Inflammatory macrophage treated with lipopolysaccharide for 4 hours (primary cell): ENCODE measurements at places on chromosomes 3 and 15.
A peak's percentile ranks its signal among the peaks of the same experiment; 100 is the strongest.

- no peak for DNase-seq
These were observed 7.3 kb downstream of the CSK start for GRCh38 chr15:74789171-74789631.

GRCh38 chr3:37770938-37771918, 90.5 kb upstream of the CTDSPL start:
- DNase-seq: no peak

DNA sequence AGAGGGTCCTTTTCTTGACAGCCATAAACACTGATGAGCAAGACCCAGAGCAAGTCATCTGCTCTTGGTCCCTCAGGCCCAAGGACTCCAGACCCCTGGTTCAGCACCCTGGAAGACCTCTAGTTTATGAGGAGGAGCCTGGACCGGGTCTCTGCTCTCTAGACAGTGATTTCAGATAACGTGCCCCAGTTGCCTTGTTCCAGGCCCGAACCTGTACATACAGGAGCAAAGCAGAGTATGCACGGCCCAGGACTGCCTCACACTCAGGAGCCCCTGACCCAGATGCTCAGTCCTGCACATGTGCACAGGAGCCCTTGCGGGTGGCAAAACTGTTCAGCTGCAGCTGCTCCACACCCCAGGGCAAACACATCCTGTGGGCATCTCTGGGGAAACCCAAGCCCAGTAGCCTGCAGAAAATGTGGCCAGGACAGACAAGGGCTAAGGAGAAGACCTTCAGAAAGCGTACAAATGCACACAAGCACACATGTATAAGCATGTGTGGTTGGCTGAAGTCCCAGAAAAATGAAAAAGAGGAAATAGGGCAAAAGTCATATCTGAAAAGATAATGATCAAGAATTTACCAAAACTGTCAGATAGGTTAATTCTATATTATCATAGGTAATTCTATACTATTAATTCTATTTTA, 59.9 kb upstream of the CORO2B start:
- DNase-seq: no peak

DNA sequence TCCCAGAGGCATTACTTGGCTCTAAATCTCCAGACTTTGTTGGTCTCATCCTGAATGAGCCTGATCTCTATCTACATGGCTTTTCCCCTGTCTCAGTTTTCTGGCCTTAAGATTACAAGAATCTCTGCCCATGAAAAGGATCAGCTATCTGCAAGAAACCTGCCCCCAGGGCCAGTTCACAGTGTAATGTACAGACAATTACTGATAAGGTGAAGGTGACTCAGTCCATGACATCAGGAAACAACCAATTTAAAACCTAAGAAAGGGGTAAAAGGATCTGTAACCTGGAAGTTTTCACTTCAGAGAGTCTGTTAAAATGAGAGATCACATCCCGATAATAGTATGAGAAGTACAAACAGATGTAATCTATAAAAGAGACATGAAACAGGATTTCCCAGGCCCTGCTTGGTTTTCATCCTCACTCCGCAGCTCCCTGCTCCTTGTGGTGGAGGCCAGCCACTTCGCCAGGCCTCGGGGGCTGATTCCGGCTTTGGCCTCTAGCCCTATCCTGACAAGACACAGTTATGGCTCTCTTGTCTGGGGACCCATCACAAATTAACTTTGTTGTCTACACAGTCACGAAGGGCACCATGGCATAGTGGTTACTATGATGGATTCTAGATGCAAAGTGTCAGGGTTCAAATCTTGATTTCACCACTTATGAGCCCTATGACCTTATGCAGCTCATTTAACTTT, 136.9 kb downstream of the THSD4 start:
- no peak for DNase-seq

DNA sequence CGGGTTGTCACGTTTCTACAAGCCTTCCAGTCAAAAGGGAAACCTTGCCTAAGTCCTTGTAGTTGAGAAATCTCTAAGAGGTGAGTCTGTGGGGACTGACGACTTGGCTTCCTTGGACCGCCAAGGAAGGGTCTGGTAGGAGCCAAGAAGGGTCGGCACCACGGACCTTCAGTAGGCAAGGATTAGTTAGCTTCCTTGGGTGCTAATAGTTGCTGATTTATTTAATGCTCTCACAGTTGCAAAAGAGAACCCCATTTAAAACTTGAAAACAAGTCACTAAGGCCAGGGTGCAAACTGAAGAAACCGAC, 361 bp upstream of the LCMT2 start:
- no peak for DNase-seq

DNA sequence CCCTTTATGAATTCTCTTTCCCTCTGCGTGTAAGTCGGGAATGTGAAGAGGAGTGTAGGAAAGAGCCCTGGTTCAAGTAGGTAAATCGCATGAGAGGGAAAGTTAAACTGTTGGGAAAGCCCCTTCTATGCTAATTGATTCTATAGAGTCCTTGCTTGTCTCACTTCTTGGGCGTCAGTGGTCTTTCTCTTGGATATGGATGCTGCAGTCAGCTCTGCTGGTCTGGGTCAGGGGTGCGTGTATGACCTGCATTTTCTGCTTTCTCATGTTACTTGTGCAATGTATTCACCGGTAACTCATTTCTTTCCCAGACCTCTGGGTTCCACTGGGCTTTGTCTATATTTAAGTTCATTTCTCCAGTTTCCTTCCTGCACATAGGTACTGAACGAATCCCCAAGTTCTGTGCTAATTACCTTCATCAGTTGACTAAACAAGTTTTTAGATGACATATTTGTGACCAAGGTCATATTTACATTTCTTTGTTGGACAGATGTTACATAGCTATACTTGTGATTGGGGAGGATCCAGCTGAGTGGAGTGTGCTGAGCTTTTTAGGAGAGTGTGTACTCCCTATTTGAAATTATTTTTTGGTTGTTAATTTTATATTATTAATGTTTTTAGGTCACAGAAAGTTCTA, 1.4 kb downstream of the SETD5 start:
- peak; percentile 65 for DNase-seq

DNA sequence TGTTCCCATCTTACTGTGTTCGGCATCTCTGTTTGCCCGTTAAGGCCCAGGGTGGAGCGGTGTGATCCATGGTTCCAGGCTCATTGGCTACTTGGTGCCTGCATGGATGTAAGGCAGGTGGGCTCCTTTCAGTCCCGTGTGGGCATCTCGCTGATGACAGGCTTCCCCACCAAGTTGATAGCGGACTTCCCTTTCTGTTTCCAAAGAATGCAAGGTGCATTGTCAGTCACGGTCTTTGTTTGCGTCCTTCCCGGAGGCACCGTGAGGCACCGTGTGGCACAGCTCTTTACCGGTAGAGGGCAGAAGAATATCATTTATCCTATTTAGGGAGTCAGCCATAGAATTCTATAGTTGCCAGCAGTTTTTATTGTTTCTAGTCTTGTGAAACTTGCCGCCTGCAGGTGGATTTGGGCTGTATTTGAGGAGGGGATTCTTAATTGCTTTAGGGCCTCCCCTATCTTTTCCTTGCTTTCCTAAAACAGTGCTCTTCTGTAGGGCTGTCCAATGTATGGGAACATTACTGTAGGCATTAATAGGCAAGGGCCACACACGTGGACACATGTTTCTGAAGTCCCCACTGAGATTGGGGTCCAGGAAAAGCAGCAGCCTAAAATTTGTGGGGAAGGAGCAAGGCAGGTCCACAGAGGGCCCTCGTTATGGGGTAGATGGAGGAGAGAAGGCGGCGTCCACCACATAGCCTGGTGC, 244.1 kb downstream of the SLCO3A1 start:
- peak; percentile 35 for DNase-seq

DNA sequence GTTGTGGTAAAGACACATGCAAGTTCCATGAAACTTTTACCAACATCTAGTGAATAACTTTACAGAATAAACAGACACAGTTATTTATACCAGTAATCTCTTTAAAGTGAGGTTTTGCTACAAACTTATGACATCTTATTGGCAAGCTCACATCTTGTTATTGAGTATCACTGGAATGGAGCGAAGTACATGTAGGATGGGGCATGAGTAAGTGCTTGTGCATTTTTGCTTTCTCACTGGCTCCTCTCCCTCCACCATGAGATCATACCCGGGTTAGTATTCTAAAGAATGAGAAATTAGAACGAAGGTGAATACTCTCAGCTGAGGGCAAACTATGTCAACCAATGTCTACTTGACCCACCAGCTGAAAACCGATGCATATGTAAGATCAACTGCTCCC, 193.3 kb upstream of the ZNF717 start:
- DNase-seq: no peak

DNA sequence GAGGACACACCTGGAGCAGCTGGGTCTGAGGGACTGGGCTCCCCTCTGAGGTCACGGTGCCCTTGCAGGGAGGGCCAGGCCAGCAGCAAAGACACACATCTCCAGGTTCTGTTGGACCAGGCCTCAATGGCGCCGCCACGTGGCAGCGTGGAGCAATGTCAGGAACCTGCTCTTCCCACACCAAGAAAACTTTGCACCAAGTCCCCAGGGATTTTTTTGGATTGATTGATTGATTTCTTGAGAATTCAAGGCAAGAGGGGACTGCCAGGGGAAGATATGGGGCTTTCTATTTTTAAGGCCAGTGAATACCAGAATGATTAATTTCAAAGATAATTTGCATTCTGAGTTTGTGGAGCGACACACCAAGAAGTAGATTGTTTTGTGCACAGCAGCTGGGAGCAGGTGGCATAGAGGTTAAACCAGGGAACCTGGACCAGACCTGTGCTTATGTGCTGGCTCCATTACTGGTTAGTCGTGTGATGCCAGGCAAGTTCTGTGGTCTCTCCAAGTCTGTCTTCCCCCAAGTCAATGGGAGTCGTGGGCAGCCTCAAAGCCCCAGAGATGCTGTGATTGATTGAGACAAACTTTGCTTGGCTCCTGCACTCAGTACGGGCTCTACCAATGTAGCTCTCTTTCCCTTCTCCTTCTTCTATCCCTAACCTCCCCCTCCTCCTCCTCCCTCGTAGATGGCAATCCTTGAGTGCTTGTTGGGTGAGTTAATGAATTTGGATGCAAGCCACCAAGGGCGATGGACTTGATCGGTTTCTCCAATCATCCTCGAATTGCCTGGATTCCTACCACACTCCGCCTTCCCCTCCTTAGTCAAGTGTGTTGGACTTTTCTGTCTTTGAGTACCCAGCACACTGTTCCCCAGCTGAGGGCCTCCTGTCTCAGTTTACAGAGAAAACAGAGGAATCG, 96.2 kb upstream of the TRPM1 start:
- DNase-seq: peak; percentile 53

DNA sequence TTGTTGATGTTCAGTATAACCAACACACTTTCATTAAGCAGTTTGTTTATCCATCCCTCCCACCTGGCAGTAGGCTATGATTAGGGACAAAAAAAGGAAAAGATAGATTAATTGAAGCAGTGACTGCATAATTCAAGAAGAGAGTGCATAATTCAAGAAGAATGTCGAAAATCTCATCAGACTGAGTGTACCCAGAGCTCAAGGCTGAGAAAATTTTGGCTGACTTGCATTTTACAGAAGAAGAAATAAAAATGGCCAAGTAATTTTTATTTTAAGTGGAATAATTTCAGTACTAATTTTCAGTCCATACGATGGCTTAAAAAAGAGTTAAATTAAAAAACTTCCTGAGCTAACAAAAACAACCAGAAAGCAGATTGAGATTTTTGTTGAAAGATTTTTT, 145.4 kb upstream of the LRRFIP2 start:
- DNase-seq: no peak

DNA sequence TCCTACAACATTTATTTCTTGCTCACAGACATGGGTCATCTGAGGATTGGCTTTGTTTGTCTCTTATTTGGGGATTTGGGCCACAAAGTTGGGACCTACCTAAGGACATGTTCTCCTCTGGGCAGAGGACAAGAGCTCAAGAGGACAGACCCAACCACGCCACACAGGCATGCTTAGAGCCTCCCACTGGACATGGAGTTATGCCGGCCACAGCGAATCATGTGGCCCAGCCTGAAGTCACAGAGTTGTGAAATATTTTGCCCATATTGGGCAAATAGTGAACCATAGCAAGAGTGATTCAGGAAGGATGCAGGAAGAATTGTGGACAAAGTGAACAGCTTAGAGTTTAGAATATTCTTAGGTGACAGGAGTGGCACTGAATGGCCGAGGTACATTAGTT, 9.9 kb downstream of the TRAK1 start:
- peak; percentile 89 for DNase-seq

GRCh38 chr3:167095976-167096375, 284.1 kb downstream of the ZBBX start:
- no peak for DNase-seq

DNA sequence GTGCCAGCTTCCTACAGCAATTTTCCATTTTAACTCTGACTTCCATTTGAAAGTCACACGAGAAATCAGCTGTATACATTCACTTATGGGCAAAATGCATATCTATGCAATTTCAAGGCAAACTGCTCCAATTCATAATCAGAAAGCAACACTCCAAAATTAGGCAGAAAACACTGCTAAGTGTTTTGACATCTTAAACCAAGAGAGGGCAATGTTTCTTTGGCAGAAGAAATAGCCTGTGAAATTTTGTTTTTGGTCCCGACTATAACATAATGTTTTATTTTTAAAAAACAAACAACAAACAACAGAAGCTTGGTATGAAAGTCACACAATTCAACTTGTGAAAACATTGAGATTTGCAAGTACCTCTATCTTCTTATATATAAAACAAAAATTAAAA, 42.6 kb downstream of the GOLIM4 start:
- DNase-seq: no peak

- DNase-seq: no peak
These were observed 21.7 kb upstream of the ARHGEF3 start for GRCh38 chr3:56823421-56823926.

GRCh38 chr3:158568784-158569183, 2.2 kb upstream of the MLF1 start:
- no peak for DNase-seq

DNA sequence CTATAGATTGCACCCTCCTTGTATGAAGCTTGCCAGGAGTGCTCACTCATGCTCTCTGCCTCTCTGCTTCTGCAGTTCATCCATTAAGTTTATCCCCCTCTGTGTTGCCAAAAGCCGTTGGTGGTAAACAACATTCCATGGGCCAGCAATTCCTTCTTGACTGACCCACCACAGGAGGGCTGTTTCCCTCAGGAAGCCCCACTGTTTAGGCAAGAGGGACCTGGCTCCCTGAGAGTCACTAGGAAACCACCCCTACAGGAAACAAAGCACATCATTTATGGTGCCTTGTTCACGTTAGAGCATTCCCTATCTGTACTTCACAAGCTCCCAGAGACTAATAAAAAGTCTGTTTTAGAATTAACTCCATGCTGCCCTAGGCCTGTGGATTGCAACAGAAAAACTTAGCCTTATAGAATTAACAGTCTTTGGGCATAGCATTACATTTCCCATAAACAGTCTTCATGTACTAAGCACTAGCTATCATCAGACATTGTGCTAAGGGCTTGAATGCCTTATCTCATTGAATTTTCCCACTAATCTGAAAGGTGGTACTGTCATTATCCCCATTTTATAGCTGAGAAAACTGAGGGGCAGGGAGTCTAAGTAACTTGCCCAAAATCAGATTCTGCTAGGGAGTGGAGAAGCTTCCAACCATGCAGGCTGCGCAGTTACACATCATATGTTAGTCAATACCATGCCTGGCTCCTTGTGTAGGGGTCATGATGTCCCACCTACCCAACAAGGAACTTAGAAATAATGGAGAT, 149.9 kb downstream of the SHQ1 start:
- DNase-seq: no peak
